ENCODE measurements at places on chromosomes 13 and 19. TPM values are rescaled to one million over a fixed set of nuclear protein-coding genes. Genes with fewer than 3 reads are reported as not detected.

DNA sequence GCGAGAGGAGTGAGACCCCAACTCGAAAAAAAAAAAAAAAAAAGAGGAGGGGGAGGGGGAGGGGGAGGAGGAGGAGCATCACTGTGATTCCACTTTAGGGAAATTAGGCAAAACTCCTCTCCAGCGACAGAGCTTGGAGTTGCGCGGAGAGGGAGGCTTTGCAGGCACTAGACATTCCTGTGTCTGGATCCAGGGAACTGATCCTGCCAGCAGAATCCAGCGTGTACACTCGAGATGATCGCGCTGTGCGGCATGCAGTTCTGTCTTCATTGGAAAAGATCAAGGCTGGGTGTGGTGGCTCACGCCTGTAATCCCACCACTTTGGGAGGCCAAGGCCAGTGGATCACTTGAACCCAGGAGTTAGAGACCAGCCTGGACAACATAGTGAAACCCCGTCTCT, 29.6 kb upstream of the KLF2 start:
- DNase-seq = no peak

DNA sequence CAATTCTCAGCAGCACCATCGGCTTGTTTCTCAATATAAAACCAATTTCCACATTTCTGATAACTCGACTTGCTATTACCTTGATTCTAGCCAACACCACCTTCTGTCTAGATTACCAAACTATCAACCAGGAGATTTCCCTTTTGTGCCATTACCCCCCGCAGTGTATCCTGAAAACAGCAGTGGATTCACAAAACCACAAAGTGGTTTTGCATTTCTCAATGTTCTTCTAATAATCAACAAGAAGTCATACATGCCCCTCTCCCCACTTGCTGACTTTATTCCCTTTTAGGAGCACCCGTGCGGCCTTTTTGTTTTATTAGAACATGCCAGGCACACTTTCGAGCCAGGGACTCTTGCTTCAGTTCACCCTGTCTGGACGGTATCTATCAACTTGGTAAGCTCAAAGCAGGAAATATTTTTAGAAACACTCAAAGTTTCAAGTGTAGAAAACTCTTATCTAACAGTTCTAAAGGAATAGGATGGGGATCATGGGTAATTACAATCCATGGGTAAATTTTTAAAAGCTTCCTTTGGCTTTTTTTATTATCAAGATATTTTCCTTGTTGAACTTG, 967.4 kb downstream of the EFNB2 start:
- DNase-seq = no peak

GRCh38 chr13:108044954-108045353, 170.4 kb downstream of the LIG4 start:
- no peak for DNase-seq

DNA sequence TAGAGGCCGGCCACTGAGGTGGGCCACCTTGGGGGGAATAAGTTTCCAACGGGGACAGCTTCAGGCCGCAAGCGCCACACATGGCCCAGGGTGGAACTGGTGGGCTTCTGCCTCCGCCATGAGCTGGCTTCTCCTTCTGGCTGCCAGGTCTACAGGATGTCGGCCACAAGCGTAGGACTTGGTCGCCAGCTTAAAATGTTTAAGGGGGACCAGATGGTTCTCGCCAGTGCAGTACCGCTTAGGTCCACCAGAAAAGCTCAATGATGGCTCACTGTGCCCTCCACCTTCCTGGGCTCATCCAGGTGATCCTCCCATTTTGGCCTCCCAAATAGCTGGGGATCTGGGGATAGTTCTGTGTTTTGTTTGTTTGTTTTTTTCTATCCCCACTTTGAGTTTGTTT, 38.7 kb upstream of the ZNF254 start:
- DNase-seq = no peak

- DNase-seq = no peak
These were observed 403.4 kb downstream of the KLF5 start for GRCh38 chr13:73462241-73462640.

DNA sequence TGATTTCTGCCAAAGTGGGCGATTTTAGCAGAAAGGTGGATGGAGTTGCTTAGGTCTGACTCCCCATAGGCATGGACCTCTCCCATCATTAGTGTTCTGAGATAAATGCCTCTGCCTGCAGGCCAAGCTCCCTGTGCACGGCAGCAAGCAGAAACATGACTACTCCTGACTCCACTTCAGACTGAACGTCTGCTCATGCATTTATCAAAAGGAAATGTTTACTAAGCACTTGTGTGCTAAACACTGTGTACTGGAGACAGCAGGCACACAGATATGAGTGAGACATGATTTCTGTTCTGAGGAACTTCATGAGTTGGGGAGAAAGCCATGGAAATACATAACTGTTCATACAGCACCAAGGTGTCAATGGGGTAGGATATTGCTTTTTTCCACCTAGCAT, 149.6 kb downstream of the MIPEP start:
- no peak for DNase-seq

- DNase-seq = no peak
These were observed 8.9 kb upstream of the FARP1 start for GRCh38 chr13:98133946-98134345.

GRCh38 chr13:34254366-34254765, 436.4 kb downstream of the RFC3 start:
- no peak for DNase-seq

DNA sequence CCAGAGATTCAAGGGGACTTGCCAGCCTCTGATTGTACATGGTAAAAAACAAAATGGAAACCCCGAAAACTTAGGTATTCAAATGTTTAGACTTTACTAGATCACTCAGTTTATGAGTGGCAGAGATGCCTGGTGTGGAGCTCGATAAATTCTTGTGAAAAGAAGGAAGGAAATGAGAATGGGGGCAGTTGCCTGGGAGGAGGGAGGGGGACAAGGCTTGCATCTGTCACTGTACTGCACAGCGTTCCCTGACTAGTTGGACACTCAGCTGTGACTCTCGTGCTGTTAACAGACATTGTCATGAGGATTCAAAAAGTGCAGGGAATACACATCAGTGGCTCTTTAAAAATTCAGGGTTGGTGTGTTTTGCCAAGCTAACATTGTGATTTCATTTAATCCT, 232.9 kb downstream of the ZIC5 start:
- no peak for DNase-seq

DNA sequence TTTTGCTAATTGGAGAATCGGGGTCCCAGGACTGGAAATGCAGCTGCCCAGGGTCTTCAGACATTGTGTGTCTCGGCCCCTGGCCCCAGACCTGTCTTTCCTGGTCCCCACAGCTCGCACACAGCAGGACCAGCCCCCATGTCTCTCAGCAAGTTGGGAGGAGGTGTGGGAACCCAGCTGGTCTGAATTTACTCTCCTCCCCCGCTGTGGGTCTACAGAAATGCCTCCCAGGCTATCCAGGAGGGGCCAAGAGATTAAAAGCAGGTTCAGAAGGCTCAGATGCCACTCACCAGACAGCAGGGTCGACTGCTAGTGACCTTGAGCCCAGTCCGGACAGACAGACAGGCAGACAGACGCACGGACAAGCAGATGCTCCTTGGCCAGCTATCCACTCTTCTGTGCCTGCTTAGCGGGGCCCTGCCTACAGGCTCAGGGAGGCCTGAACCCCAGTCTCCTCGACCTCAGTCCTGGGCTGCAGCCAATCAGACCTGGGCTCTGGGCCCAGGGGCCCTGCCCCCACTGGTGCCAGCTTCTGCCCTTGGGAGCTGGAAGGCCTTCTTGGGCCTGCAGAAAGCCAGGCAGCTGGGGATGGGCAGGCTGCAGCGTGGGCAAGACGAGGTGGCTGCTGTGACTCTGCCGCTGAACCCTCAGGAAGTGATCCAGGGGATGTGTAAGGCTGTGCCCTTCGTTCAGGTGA, at the start of gene DAND5:
DAND5 (plus strand) TSS at position 285 of the 697 bp plus-strand sequence; CDS start at position 370, 85 bp downstream.
- no peak for DNase-seq

Gene CBARP
- total RNA-seq = 1.0 TPM

Gene RNF225
- 0.60 TPM for total RNA-seq

Gene ZNF790
- 4.6 TPM for total RNA-seq

Gene CD37
- total RNA-seq = 166 TPM

Gene ARL11
- 1.5 TPM for total RNA-seq

Gene CLEC17A
- 0.43 TPM for total RNA-seq

Gene TNPO2
- 89.6 TPM for total RNA-seq

Measured in activated naive CD4-positive, alpha-beta T cell treated with anti-CD3 and anti-CD28 coated beads, Interleukin-2, amount 50 U/mL, for 72 hours (primary cell).